PC-9 (cell line): ENCODE measurements at places on chromosomes 4 and X. TPM values are rescaled to one million over a fixed set of nuclear protein-coding genes. Genes with fewer than 3 reads are reported as not detected.

PRDM5 gene
- 0.85 and 0.90 TPM in 2 replicates for total RNA-seq

PGRMC2 gene
- total RNA-seq = 51.7 and 105 TPM in 2 replicates

NPY2R gene
- total RNA-seq = not detected in 2 replicates

SYN1 gene
- not detected in 2 replicates for total RNA-seq

ARAF gene
- total RNA-seq = 27.3 and 31.1 TPM in 2 replicates

TCEAL3 gene
- 11.7 and 12.8 TPM in 2 replicates for total RNA-seq

RHOXF2 gene
- not detected in 2 replicates for total RNA-seq

GABRG1 gene
- not detected in 2 replicates for total RNA-seq

GRCh38 chrX:119503484-119503861, 35.2 kb downstream of the SLC25A5 start:
- H3K27ac ChIP-seq = peak overlapping the region; percentile 95
- peak; percentile 88 for DNase-seq
- H3K27me3 ChIP-seq = no peaks in the 10 kb centered on the region
- no peaks in the 10 kb centered on the region for H3K36me3 ChIP-seq
- H3K4me1 ChIP-seq = peaks cover 49% of the 10 kb centered on the region

- no peaks in the 10 kb centered on the region for H3K27me3 ChIP-seq
- H3K4me1 ChIP-seq = peaks cover 33% of the 10 kb centered on the region
These were observed 2.7 kb downstream of the PLS3 start for GRCh38 chrX:115563633-115564162.

DNA sequence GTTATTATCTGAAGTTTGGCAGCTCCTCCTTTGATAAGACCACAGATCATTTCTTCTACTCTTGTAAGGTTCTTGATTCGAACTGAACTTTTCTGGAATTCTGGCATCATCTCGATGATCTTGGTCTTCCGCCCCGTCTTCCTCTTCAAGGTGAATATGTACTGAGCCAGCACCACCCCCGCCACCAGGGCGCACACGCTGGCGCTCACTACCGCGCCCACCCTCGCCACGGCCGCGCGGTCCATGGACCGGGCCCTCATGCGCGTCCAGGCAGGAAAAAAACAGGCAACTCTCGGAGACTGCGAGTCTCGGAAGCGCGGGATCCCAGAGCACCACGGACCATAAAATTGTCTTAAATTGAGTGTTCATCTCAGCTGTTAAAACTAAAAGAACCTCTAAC, 458.4 kb upstream of the NDST3 start:
- H3K36me3 ChIP-seq = no peaks in the 10 kb centered on the region
- no peak overlapping the region for H3K27ac ChIP-seq
- no peaks in the 10 kb centered on the region for H3K27me3 ChIP-seq
- no peak overlapping the region for H3K4me3 ChIP-seq
- DNase-seq = no peak

DNA sequence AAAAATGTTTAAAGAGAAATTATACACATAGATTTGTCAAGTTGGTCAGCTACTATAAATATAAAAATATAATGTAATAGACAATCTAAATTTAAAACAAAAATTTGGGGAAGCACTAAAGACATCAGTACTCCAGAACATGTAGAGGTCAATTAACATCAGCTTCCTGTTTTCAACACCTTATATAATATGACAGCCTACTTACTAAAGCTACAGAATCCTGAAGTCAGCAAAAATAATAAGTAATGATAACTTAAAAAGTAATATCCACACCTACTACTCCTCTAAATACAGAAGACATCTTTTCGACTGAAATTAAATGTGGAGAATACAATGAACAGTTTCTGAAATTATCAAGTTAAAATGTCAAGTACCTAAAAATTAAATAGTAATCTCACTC, 118.6 kb downstream of the LRBA start:
- H3K4me3 ChIP-seq = no peak overlapping the region
- no peak for DNase-seq
- H3K4me1 ChIP-seq = no peaks in the 10 kb centered on the region
- no peak overlapping the region for H3K27ac ChIP-seq

- DNase-seq = no peak
- peaks cover 7% of the 10 kb centered on the region; the same call in 1 of the 2 replicates for H3K4me1 ChIP-seq
- no peaks in the 10 kb centered on the region for H3K36me3 ChIP-seq
- H3K27ac ChIP-seq = no peak overlapping the region
These were observed 172.8 kb downstream of the ATG4A start for GRCh38 chrX:108264376-108264775.

GRCh38 chrX:140091125-140091886, 126.0 kb upstream of the CXorf66 start:
- no peaks in the 10 kb centered on the region for H3K4me1 ChIP-seq
- H3K4me3 ChIP-seq = no peak overlapping the region
- no peak overlapping the region for H3K27ac ChIP-seq

DNA sequence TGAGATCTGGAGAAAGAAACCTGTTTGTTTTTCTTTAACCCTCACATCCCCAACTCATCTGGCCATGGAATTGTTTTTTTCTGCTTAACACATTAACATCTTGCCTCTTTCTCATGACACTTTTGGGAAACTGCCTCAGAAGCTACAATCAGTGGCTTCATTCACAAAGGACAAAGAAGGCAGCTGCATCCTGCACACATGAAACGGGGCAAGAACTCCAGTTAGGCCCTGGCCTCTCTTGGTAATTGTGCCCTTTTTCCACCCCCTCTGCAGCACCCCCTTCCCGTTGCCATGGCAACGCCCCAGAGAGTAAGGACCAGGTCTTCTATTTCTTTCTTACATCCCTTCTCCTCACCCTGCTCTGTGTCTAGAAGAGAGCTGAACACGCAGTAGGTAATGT, 103.4 kb downstream of the PDGFRA start:
- no peak overlapping the region for H3K4me3 ChIP-seq
- no peak overlapping the region for H3K27ac ChIP-seq
- DNase-seq = no peak

- peak overlapping the region; percentile 35; the same call in 1 of the 2 replicates for H3K27ac ChIP-seq
- peaks cover 8% of the 10 kb centered on the region for H3K36me3 ChIP-seq
- H3K4me1 ChIP-seq = peaks cover 43% of the 10 kb centered on the region
- no peak for DNase-seq
- no peaks in the 10 kb centered on the region for H3K27me3 ChIP-seq
- H3K4me3 ChIP-seq = no peak overlapping the region
These were observed 15.6 kb downstream of the SCARB2 start for GRCh38 chr4:76197971-76198410.

DNA sequence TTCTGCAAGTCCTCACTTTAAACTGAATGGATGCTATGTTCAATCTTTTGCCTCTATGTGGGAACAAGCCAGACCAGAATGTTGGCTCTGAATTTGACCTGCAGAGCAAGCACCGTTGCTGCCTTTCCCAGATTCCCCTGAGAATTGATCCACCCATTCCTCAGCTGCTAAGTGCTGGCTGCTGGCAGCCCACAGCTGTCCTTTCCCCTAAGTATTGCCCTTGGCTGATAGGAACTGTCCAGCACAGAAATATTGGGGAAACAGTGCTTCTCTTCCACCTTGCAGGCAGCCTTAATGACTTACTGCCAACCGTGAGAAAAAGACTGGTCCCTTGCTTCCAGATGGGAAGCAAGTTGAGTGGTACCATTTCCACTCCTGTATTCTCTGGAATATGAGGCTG, 475.9 kb downstream of the PDHA2 start:
- no peaks in the 10 kb centered on the region for H3K36me3 ChIP-seq
- no peaks in the 10 kb centered on the region for H3K4me1 ChIP-seq
- H3K27ac ChIP-seq = no peak overlapping the region
- no peak overlapping the region for H3K4me3 ChIP-seq
- no peaks in the 10 kb centered on the region for H3K27me3 ChIP-seq

GRCh38 chrX:135454816-135455215, 33.1 kb downstream of the SMIM10L2A start:
- H3K36me3 ChIP-seq = no peaks in the 10 kb centered on the region
- H3K27ac ChIP-seq = no peak overlapping the region
- no peak overlapping the region for H3K4me3 ChIP-seq

GRCh38 chr4:186104114-186104889, at the start of gene FAM149A:
Gene FAM149A, plus strand, starts transcription at chr4:186104704.
- H3K4me3 ChIP-seq = peak within 1 kb of the TSS; percentile 43; the same call in 1 of the 2 replicates
- H3K4me1 ChIP-seq = no peaks in the 10 kb centered on the region
- H3K27ac ChIP-seq = no peak within 1 kb of the TSS
- H3K27me3 ChIP-seq = peaks cover 17% of the 10 kb centered on the region
- no peaks in the 10 kb centered on the region for H3K36me3 ChIP-seq

GRCh38 chrX:48489892-48490291, 13.9 kb downstream of the FTSJ1 start:
- no peak overlapping the region for H3K4me3 ChIP-seq
- H3K27me3 ChIP-seq = no peaks in the 10 kb centered on the region
- H3K36me3 ChIP-seq = no peaks in the 10 kb centered on the region
- H3K27ac ChIP-seq = peak overlapping the region; percentile 98
- peaks cover 29% of the 10 kb centered on the region for H3K4me1 ChIP-seq

- H3K27me3 ChIP-seq = no peaks in the 10 kb centered on the region
- DNase-seq = no peak
- H3K4me3 ChIP-seq = no peak overlapping the region
- no peaks in the 10 kb centered on the region for H3K4me1 ChIP-seq
- H3K36me3 ChIP-seq = no peaks in the 10 kb centered on the region
These were observed 100.0 kb downstream of the ADAMTS3 start for GRCh38 chr4:72468904-72469502.

DNA sequence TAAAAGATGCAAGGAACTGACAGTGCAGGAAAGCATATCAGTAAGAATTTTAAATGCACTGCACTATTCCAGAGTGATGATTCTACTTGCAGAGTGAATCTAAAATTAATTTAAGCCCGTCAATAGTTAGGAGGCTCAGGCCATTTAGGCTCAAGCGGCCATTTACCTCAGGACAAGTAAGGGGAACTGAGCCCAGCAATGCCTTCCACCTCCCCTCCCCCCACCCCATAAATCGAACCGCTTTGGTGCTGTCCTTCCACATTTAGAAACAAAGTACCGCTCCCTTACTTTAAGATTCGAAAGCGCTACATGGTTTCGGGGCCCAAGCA, 665 bp downstream of the RBM41 start:
- no peak for DNase-seq
- H3K27ac ChIP-seq = no peak overlapping the region
- H3K4me1 ChIP-seq = peaks cover 18% of the 10 kb centered on the region
- no peaks in the 10 kb centered on the region for H3K27me3 ChIP-seq
- H3K36me3 ChIP-seq = peaks cover 31% of the 10 kb centered on the region
- peak overlapping the region; percentile 84 for H3K4me3 ChIP-seq

DNA sequence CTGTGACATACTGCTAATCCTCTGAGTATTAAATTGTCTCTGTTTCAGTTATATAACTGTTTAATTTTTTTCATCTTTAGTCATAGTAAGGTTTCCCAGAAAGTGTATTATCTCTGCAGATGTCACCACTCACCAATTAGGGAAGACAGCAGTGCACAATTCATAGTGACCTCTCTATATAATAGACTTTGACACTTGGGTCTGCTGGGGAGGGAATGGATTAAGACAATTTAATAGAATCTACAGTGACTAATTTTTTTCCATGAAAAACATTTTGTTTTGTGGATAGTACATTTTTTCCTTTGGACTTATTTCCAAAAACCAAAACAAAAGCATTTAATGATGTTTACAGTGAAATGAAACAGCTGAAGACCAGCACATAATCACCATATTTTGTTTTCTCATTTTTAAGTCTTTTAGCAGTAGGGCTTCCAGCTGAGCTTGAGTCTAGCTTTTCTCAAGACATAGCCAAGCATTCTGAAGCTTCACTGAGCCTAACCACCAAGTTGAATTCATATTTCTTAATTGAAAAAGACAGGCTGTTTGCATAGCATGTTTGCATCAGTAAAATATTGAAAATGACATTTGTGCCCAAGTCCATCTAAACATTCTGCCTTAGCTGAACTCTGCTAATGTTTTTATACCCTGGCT, 69.5 kb downstream of the PCDH19 start:
- no peaks in the 10 kb centered on the region for H3K4me1 ChIP-seq
- DNase-seq = no peak
- H3K27ac ChIP-seq = no peak overlapping the region
- H3K4me3 ChIP-seq = no peak overlapping the region
- no peaks in the 10 kb centered on the region for H3K27me3 ChIP-seq

- H3K27ac ChIP-seq = no peak overlapping the region
- DNase-seq = no peak
- H3K4me3 ChIP-seq = no peak overlapping the region
- no peaks in the 10 kb centered on the region; the same call in 1 of the 2 replicates for H3K27me3 ChIP-seq
These were observed 167.4 kb downstream of the GABRB1 start for GRCh38 chr4:47198791-47199190.

GRCh38 chr4:85084371-85085094, 118.0 kb upstream of the WDFY3 start:
- no peak overlapping the region for H3K27ac ChIP-seq

DNA sequence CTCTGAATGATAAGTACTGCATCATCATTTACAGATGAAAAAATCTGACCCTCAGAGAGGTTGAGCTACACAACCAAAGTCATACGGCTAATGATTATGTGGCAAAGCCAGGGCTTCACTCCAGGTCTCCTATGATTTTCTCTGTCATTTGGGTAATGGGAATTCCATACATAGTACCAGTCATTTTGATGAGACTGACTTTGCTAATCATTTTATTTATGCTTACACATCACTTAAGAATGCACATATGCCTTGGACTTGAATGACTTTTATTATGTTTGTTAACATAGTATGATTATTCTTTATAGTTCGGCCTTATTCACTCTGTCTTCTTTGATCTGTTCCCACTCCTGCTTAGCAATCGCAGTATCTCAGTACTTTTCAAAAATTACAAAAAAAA, 255.1 kb upstream of the GPRIN3 start:
- H3K36me3 ChIP-seq = no peaks in the 10 kb centered on the region
- no peak for DNase-seq
- H3K27ac ChIP-seq = no peak overlapping the region
- no peaks in the 10 kb centered on the region for H3K27me3 ChIP-seq

DNA sequence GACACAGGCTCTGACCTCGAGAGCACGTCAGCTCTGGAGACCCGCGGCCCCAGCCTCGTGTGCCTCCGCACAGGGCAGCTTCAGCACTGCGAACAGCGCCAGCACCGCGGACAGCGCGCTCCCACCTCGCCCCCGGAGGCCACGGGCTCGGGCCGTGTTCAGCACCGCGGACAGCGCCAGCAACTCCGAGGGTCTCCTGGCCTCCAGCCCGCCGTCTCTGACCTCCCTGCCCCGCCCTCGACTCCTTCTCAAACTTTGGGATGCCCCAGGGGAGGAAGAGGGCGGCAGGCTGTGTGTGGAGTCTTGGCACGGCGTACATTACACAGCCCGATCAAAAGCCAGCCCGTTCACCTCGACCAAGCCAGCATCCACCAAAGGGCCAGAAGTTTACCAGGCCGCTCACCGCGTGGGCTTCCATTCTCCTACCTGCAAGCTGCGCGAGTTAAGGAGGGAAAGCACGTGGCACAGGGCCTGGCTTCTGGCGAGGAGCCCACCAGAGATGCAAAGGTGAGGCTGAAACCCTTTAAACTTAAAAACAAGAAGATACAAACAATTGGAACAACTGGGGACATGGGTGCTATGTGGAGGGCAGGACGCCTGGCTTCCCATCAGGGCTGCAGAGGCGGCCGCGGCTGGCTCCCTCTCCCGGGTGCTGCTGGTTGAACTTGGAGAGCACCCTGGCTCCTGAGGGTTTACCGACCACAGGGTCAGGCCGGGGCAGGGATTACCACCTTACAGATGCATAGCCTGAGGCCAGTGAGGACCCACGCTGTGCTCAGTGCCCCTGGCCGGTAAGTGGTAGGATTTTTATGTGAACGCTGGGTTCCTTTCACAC, 4.5 kb upstream of the NKX1-1 start:
- no peaks in the 10 kb centered on the region for H3K4me1 ChIP-seq
- H3K36me3 ChIP-seq = no peaks in the 10 kb centered on the region
- DNase-seq = peak; percentile 29
- H3K27me3 ChIP-seq = peaks cover 34% of the 10 kb centered on the region
- no peak overlapping the region for H3K27ac ChIP-seq

GRCh38 chr4:93532234-93532633, 296.3 kb upstream of the ATOH1 start:
- no peaks in the 10 kb centered on the region for H3K27me3 ChIP-seq
- H3K36me3 ChIP-seq = no peaks in the 10 kb centered on the region
- H3K27ac ChIP-seq = no peak overlapping the region
